A673 (cell line): ENCODE measurements at places on chromosomes 7 and 10. TPM values are rescaled to one million over a fixed set of nuclear protein-coding genes. Genes with fewer than 3 reads are reported as not detected.

The CNPY4 gene
- 20.2 and 22.2 TPM in 2 replicates for total RNA-seq

- H3K36me3 ChIP-seq: no peaks in the 10 kb centered on the region
- no peaks in the 10 kb centered on the region for H3K4me1 ChIP-seq
Measured at GRCh38 chr10:67386260-67386659, 309.7 kb downstream of the CTNNA3 start.

DNA sequence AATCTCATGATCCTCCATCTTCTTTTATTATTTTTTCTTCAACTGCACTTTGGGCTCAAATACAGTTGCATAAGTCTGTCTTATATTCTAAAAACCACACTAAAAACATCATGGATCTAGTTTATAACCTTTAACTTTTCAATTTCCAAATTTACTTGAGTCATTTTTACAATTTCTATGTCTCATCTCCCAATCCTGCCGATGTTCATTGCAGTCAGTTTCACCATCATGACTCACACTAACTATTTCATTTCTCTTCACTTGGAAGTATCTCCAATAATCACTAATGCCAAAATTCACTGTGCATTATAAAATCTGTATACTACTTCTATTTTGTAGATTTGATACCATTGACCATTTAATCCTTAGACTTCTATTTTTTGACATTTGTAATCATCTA, 806.9 kb upstream of the SORCS1 start:
- DNase-seq: no peak
- no peaks in the 10 kb centered on the region for H3K4me1 ChIP-seq

DNA sequence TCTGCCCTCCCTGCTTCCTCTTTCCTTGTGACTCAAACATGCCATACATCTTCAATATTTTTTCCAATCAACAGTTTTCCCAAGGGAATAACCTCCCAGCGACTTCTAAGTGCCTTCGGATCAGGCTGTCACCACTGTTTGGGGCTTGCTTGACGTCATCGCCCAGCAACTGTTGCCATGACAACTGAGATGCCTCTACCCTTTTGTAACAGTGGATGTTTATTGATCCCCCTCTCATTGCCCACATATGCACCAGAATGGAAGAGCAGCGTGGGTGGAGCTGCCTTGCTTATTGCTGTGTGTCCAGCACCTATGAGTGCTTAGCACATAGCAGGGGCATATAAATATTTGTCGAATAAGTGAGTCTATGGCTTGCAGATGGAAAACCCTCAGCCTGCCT, 14.4 kb downstream of the FFAR4 start:
- no peak overlapping the region for H3K27ac ChIP-seq
- no peaks in the 10 kb centered on the region for H3K27me3 ChIP-seq
- DNase-seq: peak; percentile 33

DNA sequence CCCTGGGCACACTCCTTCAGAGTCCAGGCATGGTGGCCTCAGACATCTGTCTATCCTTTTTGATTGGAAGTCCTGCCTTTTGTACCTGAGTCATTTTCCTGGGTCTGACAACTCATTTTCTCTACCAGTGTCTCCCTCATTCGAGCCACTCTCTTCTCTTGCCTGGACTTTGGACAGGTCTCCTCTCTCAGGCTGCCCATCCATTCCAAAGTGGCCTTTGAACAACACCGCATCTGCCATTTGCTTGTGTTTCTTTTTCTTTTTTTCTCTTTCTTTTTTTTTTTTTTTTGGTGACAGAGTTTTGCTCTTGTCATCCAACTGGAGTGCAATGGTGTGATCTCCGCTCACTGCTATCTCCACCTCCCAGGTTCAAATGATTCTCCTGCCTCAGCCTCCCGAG, 142.1 kb upstream of the COBL start:
- no peak overlapping the region for H3K4me3 ChIP-seq
- H3K27me3 ChIP-seq: no peaks in the 10 kb centered on the region
- no peaks in the 10 kb centered on the region for H3K36me3 ChIP-seq
- no peaks in the 10 kb centered on the region for H3K4me1 ChIP-seq
- H3K27ac ChIP-seq: no peak overlapping the region

DNA sequence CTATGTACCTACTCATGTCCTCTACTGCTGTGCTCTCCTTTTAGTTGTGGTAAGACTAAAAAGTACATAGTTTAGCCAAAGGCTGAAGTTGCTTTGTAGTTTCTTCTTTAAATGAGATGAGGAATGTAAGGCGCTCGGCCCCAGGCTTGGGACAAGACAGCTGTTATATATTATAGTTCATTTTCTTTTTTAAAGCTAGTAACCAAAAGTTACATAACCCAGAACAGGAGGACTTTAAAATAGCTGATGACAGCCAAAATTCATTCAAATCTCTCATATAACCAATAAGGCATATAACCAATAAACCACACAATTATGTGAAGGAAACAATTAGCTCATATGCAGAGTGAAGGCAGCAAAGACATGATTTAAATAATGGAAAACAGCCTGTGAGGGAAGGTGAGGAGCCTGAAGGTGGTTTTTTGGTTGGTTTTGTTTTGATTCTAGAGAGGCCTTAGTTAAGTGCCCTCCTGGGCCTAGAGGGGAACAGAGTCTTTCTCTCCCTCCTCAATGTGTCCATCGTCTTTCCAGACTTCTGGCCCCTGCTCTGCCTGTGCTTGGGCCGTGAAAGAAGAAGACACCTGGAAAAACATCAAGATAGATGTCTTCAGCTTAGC, 35.8 kb downstream of the SLC26A4 start:
- peaks cover 9% of the 10 kb centered on the region for H3K27me3 ChIP-seq
- no peak overlapping the region for H3K27ac ChIP-seq
- no peaks in the 10 kb centered on the region for H3K36me3 ChIP-seq
- no peak overlapping the region for H3K4me3 ChIP-seq
- no peaks in the 10 kb centered on the region for H3K4me1 ChIP-seq

GRCh38 chr7:67391168-67391567, 394.5 kb downstream of the TYW1 start:
- DNase-seq: no peak
- H3K4me1 ChIP-seq: no peaks in the 10 kb centered on the region
- no peak overlapping the region for H3K4me3 ChIP-seq
- no peaks in the 10 kb centered on the region for H3K27me3 ChIP-seq
- H3K36me3 ChIP-seq: no peaks in the 10 kb centered on the region
